Stimulated activated naive CD8-positive, alpha-beta T cell treated with anti-CD3 and anti-CD28 coated beads, Interleukin-15, Interleukin-2, amounts not matched to agents 100 U/mL and 50 U/mL, for 24 hours (primary cell): ENCODE measurements at places on chromosomes 16 and 17.

DNA sequence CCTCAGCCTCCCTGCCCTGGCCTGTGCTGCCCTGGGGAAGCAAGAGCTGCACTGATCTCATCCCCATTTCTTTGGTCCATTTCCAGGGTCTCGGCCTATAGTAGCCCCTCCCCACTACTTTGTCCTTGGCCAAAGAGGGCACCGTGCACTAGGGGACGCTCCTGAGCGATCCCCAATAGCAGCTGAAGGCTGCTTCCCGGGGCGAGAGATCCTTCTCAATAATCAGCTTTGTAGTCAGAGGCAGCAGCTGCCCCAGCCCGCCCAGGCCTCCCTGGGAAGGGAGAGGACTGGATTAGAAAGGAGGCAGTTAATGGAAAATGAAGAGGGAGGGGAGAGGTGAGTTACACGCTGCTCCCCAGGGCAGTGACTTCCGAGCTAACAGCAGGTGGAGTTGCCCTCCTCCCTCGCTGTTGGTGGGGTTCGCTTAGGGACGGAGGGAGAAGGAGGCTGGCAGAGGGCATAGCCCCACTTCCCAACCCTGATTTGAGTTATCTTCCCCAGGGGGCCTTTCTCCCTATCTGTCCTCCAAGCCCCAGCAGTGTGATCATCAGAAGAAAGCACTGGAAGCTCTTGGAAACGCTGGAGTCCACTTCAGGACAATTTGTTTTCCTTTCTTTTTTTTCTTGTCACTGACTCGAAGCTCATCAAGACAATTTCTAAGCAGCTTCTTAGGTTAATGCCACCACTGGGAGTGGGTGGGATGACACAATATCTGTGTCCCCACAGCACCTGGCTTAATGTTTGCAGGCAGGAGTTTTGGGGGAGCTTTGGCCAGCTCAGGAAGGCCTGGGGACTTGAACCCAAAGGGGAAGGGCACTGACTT lies 2.6 kb downstream of the MXRA7 start:
- DNase-seq, result no peak

GRCh38 chr17:56926704-56927103 lies 12.9 kb upstream of the TRIM25 start:
- DNase-seq, result no peak

DNA sequence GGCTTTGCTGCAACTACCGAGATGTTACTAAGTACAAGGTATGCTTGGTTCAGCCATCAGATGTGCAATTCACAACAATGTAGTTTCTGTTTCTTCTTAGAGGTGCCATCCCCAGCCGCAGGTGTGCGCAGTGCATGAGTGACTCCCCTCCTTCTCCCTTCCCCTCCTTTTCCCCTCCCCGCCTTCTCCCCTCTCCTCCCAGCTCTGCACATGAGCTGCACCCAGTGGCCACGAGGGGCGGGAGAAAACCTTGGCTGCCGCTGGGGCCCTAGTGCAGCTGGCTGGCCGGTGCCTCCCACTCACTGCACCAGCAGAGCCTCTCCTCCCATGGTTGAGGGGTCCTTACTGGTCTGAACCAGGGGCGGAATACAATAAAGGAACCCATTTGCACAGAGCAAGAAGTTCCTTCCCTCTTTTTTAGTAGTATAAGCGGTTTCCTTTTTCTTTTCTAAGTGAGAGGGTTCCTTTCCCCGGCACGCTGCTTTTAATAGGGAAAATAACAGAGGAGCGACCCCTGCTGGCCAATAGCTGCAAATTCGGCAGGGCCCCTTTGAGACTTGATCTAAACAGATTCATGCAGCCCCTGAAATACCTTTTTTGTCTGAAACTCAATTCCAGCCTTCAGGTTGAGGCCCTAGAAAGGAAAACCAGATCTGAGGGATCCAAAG lies 7.8 kb upstream of the CCL15 start:
- DNase-seq, result peak; percentile 8

DNA sequence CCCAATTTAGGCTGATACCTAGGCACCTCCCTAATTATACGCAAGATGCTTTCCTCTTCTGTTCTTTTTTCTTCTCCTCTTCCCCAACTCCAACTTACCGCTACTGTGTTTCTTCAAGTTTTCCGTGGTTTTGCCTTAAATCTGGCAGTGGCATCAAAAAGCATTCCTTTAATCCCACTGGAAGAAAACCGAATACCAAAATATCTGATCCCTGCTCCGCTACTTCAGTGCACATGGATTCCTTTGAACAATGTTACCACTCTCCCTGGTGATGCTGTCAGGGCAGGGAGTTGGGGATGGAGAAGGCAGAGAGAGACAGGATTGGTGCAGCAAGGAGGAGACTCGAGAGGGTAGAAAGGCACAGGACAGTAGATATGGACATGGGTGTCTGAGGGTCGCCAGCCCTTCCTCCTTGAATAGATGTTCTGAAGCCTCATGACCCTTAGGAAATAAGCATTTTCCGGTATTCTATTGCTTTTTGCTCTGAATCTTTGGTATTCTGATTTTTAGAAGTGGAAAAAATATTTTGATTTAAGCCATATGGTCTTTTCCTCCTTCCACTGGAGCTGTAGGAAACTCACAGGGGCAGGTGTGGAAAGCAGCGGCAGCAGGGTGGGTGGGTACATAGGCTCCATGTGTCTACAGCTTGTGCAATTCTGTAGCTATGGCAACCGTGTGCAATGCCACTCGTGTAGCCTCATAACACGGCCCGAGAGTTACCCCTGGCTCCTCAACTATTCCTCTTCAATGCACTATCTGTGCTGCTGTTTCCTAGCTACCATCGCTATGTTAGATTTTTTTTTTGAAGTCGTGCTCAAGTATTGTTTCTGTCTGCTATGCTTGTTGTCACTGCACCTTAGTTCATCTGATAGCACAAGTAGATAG lies 32.3 kb upstream of the TANC2 start:
- no peak for DNase-seq

GRCh38 chr16:27436921-27437650 lies 35.1 kb downstream of the IL21R start:
- DNase-seq, result peak; percentile 1

DNA sequence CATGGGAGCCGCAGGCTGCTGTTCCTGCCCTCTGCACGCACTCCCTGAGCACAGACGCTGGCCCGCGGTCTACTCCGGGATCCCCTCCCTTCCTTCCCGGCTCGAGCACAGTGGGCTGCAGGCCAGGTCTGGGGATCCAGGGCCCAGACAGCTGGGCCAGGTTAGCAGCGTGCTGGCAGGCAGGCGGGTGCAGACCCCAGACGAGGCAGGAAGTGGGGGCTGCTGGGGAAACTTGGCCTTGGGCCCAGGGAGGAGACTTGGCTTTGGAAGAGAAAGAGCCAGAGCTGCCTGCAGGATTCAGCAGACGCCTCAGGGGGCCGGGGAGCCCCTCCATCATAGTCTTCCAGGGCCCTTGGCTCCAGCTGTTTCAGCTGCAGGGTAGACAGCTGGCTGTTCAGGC lies 30.2 kb upstream of the ABCC3 start:
- no peak for DNase-seq

GRCh38 chr17:43701318-43701743 lies 39.6 kb upstream of the MEOX1 start:
- peak; percentile 71 for DNase-seq

GRCh38 chr16:11619327-11619851 lies 32.7 kb upstream of the LITAF start:
- DNase-seq, result no peak

- peak; percentile 47 for DNase-seq
Observed at GRCh38 chr16:29025218-29025617, 40.4 kb downstream of the LAT start.

DNA sequence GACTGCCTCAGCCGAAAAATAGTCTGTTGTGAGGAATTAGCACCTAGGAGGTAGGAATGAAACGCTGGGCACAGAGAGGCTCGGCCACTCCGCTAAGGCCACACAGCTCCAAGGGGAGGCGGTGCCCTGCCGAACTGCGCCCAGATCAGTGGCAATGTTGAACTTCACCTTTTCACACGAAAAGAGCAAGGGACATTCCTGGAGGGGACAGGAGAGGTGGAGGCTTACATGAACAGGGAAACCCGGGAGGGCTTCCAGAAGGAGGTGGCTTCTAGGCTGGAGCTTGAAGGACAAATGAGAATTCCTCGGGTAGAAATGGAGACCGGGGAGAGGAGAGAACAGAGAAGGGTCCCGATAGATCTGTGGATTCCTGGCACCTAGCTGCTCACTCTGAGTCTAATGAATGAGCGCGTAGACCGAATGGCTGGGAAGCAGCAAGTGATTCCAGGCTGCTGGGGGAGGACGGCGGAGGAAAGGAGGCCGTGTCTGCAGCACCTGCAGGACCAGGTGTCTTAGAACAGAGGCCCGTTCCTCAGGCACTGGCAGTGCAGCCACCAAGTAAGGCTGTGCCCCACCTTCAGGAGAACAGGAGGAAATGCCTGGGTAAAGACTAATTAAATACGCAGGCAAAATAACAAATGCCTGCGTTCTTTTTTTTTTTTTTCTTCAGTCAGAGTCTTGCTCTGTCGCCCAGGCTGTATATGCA lies 722 bp upstream of the SLC38A10 start:
- DNase-seq, result peak; percentile 40

DNA sequence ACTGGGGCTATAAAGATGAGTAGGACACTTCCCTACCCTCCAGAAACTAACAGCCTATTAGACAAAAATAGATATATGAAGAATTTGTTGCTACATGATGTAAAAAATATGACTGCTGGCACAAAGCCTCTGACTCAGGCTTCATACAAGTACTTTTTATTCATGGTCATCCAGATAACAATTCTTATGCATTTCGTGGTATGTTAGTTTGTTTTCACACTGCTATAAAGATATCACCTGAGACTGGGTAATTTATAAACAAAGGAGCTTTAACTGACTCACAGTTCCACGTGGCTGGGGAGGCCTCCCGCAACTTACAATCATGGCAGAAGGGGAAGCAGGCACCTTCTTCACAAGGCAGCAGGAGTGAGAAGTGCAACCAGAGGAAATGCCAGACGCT lies 112.5 kb upstream of the HLF start:
- no peak for DNase-seq

DNA sequence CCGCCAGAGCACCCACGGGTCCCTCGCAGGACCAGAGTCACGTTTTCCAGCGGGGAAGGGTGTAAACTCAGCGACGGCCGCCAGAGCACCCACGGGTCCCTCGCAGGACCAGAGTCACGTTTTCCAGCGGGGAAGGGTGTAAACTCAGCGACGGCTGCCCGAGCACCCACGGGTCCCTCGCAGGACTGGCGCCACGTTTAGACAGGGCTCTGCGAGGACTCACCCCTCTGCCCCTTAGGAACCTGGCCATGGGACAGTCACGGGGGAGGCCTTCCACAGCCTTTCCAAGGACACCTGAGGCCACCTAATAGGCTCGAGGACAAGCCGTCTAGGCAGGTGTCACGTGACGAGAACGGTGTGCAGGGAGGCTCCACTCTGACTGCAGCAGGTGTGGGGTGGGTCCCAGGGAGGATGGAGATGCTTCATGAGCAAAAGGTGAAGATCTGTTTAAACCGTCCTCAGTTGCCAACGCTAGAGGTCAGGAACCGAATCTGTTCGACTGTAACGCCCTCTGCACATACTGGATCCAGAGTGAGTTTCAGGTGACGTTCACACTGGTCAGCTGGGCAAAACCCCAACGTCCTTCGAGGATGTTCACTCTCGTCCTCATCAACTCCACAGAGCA lies 48.0 kb upstream of the METRNL start:
- DNase-seq, result no peak

- DNase-seq, result no peak
Observed at GRCh38 chr16:85927959-85928358, 29.0 kb downstream of the IRF8 start.

GRCh38 chr16:17076092-17076754 lies 394.5 kb downstream of the XYLT1 start:
- no peak for DNase-seq

DNA sequence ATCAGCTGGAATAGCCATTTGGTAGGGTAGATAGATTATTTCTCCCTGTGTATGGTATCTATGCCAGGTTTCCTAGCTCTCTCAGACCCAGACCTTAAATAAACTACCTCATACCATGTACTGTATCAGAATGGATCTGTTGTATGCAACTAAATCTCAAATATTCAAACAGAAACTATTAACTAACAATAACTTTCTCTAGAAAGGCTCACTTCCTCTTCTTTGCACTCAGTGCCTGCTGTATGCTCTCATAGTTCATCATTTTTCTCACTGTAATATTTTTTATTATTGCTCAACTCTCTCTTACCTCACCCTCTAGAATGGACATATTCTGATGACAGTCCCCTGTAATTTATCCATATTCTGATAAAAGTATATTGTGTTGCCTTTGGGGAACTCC lies 182.4 kb downstream of the TOX3 start:
- no peak for DNase-seq

DNA sequence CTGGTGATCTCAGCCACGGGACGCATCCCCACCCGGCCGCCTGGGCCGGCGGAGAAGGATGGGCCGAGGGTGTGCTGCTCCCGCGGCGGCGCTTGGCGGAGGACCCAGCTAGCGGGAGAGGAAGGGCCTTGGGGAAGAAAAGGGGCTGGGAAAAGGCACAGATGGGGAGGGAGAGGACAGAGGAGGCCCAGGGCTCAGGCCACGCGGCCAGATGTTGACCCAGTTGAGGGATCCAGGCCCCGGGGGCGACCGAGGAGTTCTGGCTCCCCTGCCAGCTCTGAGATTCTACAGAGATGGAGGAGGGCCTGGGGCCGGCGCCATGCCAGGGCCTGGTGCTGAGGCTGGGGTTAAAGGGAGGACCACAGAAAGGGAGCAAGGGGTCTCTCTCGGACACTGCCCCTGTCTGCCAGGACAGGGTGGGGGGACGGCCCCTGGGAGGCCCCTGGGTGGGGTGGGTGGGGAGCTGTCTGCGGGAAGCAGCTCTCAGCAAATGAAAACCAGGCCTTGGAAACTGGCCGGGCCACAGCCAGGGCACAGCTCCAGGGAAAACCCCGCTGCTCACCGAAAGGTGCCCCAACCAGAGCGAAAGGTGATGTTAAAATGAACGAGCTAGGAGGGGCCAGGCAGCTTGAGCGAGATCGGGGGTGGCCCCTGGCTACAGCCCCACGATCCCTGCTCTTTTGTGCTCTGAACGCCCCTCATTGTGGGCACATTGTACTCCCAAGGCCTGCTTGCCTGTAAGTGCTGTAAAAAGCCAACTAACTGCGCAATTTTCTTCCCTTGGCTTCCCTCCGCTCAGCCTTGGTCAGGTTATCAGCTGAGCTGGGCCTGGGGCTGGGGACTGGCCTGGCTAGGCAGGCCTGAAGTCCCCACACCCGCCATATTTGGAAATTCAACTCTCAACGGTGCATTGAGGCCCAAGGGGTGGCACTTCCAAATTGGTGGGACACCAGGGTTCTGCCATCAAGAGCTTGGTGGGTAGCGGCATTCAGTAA lies 191.4 kb downstream of the ZNF423 start:
- no peak for DNase-seq

DNA sequence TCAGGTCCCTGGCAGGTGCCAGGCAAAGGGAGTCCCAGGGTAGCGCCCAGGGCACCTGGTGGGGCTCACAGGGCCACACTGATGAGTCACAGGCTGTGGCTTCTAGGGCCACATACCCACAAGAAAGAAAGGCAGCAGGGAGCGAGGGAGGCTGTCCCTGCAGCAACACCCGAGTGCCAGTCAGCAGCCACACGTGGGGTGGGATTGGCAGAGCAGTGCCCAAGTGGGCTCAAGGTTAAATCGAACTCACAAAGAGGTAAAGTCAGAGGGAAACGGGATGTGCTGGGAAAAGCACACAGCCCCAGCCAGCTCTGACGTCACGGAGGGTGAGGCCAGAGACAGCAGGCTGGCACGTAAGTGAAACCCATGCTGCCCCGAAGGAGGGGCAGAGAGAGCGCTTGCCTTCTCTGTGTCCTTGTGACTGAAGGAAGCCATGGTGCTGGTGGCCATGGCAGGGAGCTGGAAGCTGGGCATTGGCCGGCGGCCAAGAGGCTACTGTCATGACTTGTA lies 33.8 kb downstream of the FA2H start:
- no peak for DNase-seq

- no peak for DNase-seq
Observed at GRCh38 chr17:73513426-73513825, 130.8 kb downstream of the SDK2 start.
